Suppressor macrophage treated with lipopolysaccharide for 4 hours (primary cell): ENCODE measurements at places on chromosomes 13 and 19.
A peak's percentile ranks its signal among the peaks of the same experiment; 100 is the strongest.

DNA sequence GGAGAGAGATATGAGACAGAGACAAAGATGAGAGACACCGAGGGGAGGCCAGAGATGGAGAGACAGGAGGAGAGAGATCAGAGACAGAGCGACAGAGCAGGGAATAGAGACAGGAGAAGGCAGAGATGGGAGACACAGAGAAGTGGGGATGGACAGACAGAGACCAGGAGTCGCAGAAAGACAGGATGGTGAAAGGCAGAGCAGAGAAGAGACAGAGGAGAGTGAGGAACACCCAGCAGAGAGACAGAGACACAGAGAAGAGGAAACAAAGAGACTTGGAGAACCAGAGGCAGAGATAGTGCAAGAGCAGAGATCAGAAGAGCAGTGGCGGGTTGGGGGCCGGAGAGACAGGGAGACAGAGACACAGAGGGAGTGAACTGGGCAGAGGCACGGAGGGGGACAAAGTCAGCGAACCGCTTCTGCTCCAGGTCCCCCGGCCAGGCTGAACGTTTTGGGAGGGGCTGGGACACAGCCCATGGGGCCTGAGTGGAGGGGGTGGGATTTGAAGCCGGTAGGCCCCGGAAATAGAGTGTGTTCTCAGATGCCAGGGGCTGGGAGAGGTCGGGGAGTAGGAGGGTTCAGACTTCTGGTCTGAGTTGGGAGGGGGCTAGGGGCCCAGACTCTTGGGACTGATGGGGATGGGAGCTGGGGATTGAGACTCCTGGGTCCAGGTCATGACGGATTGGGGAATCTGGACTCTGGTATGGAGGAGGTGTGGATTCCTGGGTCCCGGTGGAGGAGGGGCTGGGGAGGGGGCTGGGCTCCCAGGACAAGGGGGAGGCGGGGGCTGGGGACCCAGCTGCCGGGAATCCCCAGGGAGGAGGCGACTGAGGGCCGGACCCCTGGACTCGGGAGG lies 654 bp downstream of the ZNF579 start:
- DNase-seq = no peak

- peak; percentile 86 for DNase-seq
These were observed 1.4 kb downstream of the PARP4 start for GRCh38 chr13:24511019-24511815.

DNA sequence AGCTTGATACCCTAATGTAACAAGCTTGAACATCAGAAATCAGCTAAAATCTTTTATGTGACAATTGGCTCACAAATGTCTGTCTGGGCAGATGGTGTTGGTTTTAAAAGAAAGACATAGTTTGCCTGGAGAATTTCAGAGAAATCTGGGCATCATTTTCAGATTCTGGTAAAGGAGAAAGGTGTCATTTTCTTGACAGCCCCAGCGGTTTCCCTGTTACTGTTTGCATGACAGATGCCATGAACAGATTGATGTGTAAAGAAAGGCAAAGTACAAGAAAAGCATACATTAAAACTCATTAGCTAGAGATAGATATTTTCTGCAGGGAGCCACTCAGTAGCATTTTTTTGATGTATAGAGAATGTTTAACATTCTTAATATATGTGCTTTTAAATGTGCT lies 987.9 kb downstream of the OLFM4 start:
- no peak for DNase-seq

DNA sequence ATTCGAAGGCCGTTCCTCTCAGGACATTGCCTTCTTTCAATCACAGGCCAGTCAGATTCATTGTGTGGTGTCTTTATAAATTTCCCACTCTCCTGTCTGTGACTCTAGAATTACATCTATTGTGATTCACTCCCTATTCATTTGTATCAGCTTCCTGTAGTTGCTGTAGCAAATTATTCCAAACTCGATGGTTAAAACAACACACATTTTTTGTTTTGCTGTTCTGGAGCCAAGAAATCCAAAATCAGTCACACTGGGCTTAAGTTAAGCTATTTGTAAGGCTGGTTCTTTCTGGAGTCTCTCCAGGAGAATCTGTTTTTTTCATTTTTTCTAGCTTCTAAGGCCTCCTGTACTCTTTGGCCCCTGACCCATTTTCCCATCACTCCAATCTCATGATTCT lies 1487.0 kb upstream of the SLC10A2 start:
- no peak for DNase-seq

DNA sequence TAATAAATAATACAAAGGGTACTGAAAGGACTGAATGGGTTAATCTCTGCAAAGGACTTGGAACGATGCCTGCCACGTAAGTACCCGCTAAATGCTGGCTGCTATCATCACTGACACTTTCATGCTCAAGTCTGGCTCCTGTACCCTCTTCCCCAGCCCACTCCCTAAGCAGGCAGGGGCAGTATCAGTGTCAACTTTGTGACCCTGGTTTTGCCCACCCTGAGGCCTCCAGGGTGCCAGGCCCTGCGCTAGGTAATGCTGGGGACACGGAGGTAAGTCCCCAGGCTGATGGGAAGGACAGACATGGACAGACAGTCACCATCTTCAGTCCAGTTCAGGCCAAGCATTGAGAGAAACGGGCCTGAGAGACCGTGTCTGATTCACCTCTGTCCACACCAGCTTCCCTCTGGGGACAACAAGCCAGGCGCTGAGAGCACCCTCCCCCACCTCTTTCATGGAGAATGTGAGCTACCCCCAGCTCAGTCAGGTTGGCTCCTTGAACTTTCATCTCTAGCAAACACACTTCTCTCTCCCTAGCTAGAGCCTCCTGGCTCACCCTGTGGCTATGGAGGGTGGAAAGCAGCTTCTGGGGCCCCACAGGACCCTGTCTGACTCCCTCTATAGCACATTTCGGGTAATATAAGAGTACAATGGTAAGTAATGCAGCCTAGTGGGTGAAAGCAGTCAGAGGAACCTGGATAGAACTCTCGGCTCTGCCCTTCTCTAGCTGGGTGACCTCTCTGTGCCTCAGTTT lies 800 bp downstream of the ETFB start:
- DNase-seq = peak; percentile 36

DNA sequence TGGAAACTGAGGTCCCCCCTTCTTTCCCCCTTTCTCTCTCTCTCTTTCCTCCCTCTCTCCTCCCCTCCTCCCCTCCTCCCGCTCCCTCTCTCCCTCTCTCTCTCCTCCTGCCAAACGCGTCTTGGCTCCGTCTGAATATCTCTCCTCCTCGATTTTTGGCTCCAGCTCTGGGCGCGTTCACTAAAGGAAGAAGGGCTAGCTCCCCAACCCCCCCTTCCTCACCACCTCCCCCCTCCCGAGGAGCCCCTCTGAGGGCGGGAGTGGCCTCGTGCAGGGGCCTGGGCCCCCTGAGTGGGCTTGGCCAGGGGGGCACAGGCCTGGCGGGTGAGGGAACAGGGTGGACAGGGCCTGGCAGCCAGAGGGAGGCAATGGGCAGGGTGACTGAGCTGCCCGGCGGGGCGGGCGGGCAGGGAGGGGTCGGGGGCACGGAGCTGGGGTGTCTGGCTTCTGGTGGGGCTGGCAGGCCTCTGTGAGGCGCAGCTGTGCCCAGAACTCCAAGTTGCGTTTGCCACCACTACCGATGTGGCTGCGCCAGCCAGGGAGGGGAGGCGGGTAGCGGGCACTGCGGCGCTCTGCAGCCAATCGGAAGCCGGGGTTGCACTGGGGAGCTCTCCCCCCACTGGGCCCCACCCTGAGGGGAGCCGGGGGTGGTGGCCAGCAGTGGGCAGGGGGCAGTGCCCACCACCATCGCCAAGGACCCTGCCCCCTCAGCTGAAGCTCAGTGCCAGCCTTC lies 7.1 kb downstream of the NFIX start:
- no peak for DNase-seq

GRCh38 chr19:41637484-41637883 lies 10.6 kb upstream of the CEACAM4 start:
- DNase-seq = peak; percentile 32

DNA sequence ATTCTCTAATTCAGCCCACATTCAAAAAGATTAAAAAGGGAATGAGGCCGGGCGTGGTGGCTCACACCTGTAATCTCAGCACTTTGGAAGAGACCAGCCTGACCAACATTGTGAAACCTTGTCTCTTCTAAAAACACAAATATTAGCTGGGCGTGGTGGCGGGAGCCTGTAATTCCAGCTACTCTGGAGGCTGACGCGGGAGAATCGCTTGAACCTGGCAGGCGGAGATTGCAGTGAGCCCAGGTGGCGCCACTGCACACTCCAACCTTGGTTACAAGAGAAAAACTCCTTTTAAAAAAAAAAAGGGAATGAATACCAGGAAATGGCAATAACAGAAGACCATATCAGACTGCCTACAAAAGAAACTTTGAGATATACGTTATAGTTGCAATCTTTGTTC lies 1244.5 kb downstream of the PCDH9 start:
- DNase-seq = no peak

GRCh38 chr13:68176475-68176874 lies 946.3 kb upstream of the PCDH9 start:
- no peak for DNase-seq

DNA sequence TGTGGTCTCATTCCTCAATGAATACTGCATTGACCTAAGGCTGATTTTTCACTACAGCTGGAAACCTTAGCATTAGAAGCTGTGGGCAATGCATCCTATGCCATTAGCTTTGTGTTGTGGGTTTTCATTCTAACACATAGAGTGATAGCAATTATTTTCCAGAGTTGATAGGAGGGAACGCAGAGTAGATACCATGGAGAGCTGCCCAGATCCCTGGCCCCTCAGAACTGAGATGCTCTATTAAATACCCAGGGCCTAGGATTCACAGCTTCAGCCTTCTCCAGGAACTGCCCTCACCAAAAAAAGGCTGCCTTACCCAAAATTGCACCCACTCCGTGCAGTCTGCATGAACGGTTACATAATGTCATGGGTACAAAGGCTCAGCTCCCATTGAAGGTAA lies 444.4 kb downstream of the SUCLA2 start:
- DNase-seq = no peak

DNA sequence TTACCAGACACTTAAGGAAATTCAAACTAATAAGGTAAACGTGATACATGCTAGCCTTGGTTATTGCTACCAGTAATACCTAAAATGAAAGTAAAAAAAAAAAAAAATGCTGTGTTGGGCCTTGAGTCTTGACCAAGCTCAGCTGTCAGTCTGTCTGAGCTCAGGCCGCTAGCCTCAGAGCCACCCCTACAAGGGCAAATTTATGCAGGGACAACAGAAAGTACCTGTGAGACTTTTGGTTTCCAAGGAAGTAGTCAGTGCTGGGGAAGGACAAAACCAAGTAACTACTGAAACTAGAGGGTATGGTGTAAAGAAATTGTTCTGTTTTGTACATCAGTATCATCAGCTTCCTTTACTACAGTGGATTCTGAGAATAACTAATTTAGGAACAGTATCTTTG lies 134.3 kb upstream of the SLITRK5 start:
- DNase-seq = no peak

DNA sequence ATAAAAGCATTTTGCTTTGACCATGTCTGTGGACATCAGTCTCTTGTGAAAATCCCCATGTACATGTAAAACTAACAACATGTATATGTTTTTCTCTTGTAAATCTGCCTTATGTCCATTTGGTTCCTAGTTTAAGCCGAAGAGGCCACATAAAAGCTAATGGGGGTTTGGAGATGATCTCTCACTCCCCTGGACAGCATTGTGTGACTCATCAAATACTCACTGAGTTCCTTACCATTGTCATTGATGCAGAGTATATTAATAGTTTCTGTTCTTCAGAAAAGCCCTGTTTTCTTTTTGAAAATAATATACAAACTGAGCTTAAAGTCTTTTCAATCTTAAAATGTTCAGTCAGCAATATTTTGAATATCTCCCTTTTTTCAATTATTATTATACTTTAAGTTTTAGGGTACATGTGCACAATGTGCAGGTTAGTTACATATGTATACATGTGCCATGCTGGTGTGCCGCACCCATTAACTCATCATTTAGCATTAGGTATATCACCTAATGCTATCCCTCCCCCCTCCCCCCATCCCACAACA lies 536.7 kb upstream of the HTR2A start:
- no peak for DNase-seq

DNA sequence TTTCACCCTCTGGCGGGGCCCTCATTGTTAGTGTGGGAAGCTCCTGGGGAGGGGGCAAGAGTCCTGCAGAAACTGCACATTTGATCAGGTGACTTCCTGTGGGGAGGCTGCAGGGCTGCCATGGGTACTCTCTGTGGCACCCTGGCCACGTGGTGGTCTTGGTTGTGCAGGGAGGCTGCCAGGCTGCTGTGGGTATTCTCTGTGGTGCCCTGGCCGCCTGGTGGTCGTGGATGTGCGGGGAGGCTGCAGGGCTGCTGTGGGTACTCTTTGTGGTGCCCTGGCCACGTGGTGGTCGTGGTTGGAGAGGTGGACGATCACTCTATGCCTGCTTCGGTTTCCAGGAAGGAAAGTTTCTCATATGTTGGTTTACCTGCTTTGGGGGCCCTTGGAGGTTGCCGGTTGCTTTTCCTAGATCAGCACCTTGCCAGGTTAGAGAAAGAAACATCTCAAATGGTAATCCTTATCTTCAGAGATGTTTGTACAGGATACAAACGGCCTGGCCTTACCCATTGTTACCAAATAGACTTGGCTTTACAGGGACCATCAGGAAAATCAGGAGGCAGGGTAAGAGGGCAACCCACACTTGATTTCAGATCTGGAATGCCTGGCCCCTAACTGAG lies 22.9 kb downstream of the TEX29 start:
- DNase-seq = no peak

GRCh38 chr13:110257408-110257807 lies 49.5 kb downstream of the COL4A1 start:
- no peak for DNase-seq

- no peak for DNase-seq
These were observed 253.8 kb downstream of the KLF12 start for GRCh38 chr13:73880365-73880764.

DNA sequence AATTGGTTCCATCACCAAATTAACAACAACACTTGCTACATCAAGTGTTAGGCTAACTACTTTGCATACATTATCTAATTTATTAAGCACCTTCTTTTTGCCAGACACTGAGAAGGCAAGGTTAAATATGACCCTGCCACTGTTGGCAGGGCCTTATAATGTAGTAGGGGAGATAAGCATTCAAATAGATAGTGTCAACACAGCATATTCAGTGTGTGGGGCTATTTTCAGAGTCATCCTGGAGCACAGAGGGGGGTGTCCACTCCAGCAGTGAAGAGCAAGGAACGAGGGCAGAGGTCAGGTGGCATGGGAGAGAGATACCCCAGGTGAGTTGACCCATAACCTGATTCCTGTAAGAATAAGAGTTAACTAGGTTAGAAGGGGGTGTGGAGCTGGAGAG lies 121.6 kb downstream of the COG6 start:
- no peak for DNase-seq

- DNase-seq = peak; percentile 52
These were observed 1.3 kb downstream of the BICRA start for GRCh38 chr19:47609906-47610894.

GRCh38 chr13:53340505-53341143 lies 312.0 kb downstream of the OLFM4 start:
- DNase-seq = no peak

GRCh38 chr13:96141032-96141431 lies 51.1 kb downstream of the HS6ST3 start:
- no peak for DNase-seq
